ENCODE measurements at places on chromosomes 13 and 19.

DNA sequence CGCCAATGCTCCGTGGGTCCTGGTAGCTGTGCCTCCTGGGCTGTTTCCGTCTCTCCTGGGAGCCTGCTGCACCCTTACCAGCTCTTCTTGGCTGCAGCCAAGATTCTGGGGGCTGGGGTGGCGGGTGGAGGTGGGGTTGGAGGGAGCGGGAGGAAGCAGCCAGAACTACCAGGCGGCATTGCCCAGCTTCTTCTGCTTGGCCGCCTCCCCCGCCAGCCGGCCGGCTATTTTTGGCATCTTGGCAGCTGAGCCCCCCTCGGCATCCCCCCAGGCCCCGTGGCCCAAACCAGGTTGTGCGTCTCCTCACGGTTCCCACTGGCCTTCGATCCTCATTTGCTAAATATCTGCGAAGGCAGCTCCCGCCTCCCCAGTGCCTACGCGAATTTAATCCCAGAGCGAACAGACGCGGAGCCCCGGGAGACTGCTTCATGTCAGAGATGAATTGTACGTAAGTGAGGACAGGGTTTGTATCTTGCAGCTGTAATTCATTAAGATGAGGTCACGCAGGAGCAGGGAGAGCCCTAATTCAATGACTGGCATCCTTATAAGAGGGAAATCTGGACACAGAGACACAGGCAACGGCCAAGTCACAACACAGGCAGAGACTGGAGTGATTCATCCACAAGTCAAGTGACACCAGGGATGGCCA, 12.8 kb upstream of the PEAK3 start:
- peak; percentile 50 for DNase-seq

- DNase-seq = peak; percentile 48
Observed at GRCh38 chr19:44718441-44719261, 19.7 kb downstream of the CEACAM16 start.

GRCh38 chr13:113972451-113973217, 1.2 kb downstream of the C13orf46 start:
- DNase-seq = no peak

- DNase-seq = peak; percentile 26
Observed at GRCh38 chr13:44796597-44797490, 192.4 kb downstream of the NUFIP1 start.

GRCh38 chr13:31807090-31807541, 67.8 kb downstream of the RXFP2 start:
- no peak for DNase-seq

GRCh38 chr13:79413521-79413920, 7.5 kb upstream of the RBM26 start:
- no peak for DNase-seq

DNA sequence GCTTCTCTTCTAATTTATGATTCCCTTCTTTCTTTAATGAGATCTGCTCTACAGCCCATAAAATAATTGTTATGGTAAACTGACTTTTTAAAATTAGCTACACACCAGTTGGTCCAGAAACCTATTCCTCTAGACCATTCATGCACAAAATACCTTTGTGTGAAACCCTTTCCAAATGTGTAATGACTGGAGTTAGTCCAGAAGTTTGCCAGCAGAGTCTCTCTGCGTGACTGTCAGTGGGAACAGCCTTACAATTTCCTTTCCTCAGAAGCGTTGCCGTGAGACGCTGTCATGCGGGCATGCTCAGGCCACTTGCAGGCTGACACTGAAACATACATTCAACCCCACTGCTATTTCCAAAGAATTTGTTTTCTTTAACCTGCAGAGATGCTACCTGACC, 965.2 kb downstream of the PCDH9 start:
- peak; percentile 22 for DNase-seq

Measured in Ammon's horn (tissue), 1 donor.